ENCODE measurements at places on chromosomes 13 and 19. TPM values are rescaled to one million over a fixed set of nuclear protein-coding genes. Genes with fewer than 3 reads are reported as not detected.

The HAUS8 gene
- 3.1 TPM for total RNA-seq

The CYP4F8 gene
- not detected for total RNA-seq

The ERICH4 gene
- total RNA-seq, result not detected

The CACNA1A gene
- total RNA-seq, result 4.0 TPM

The ZNF555 gene
- total RNA-seq, result 5.7 TPM

The METTL21C gene
- not detected for total RNA-seq
